ENCODE measurements at places on chromosomes 2 and 18. TPM values are rescaled to one million over a fixed set of nuclear protein-coding genes. Genes with fewer than 3 reads are reported as not detected.

Gene CSRNP3
- 6.7 TPM for total RNA-seq

Gene HSPE1
- total RNA-seq, result 377 TPM

Gene EPHA4
- 5.1 TPM for total RNA-seq

Gene METTL8
- 79.7 TPM for total RNA-seq

Gene ELOA2
- total RNA-seq, result not detected

Gene ONECUT2
- total RNA-seq, result 1.9 TPM

Gene PJVK
- total RNA-seq, result 2.4 TPM

Gene NAT8
- total RNA-seq, result not detected

Gene POU3F3
- total RNA-seq, result 0.09 TPM

Gene IER3IP1
- 7.9 TPM for total RNA-seq

Gene UBE2F
- total RNA-seq, result 59.8 TPM

Gene EMILIN2
- total RNA-seq, result 7.5 TPM

Gene IL18R1
- total RNA-seq, result not detected

Gene LOXL3
- 22.4 TPM for total RNA-seq

Gene EPB41L3
- 12.8 TPM for total RNA-seq

Gene IRS1
- 26.9 TPM for total RNA-seq

Gene TEX44
- total RNA-seq, result not detected

Gene SLC9A4
- total RNA-seq, result not detected

Gene RFX8
- total RNA-seq, result 1.3 TPM

Gene SRD5A2
- not detected for total RNA-seq

Gene PROC
- total RNA-seq, result 1.7 TPM

Gene OTOF
- not detected for total RNA-seq

Gene ZAP70
- not detected for total RNA-seq

Gene KCNJ3
- 0.50 TPM for total RNA-seq

Gene G6PC2
- total RNA-seq, result not detected

Gene TRIM43
- not detected for total RNA-seq

Gene RAD51AP2
- 0.08 TPM for total RNA-seq

Gene GPR155
- total RNA-seq, result 2.1 TPM

Gene SP140
- 1.7 TPM for total RNA-seq

Gene CXCR1
- not detected for total RNA-seq

Gene ABCG5
- not detected for total RNA-seq

Gene CAPG
- total RNA-seq, result 78.6 TPM
